Activated T-helper 2 cell treated with anti-CD3 and anti-CD28 coated beads, Interferon-gamma antibody, Interleukin-2, Interleukin-4, amounts not matched to agents 10 μg/mL and 5 μg/mL and 100 μg/mL, durations not matched to agents 14 hours and 24 hours and 36 hours (primary cell): ENCODE measurements at places on chromosomes 7 and 10. TPM values are rescaled to one million over a fixed set of nuclear protein-coding genes. Genes with fewer than 3 reads are reported as not detected.
A peak's percentile ranks its signal among the peaks of the same experiment; 100 is the strongest.

DNA sequence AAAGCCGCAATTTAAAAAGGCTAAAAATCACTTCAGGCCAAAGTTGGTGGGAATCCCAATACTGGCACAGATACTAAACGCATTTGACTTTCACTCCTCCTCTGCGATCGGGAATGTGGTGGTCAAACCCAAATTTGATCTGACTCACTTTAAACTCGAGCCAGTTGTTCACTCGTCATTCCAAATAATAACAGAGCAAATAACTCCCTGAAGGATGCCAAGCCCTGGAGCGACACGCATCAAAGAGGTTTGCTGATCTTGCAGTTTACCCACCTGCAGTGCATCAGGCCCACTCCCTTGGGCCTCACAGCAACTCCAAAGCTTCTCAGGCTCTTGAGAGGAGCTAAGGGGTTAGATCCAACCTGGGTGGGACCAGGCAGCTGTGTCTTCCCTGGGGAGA is 12.2 kb downstream of the PTN start:
- no peaks in the 10 kb centered on the region for H3K27me3 ChIP-seq
- DNase-seq = no peak
- no peak overlapping the region for H3K27ac ChIP-seq
- no peak overlapping the region for H3K4me3 ChIP-seq
- no peaks in the 10 kb centered on the region for H3K36me3 ChIP-seq

GRCh38 chr7:34298492-34299013 is 359.5 kb upstream of the NPSR1 start:
- H3K36me3 ChIP-seq = no peaks in the 10 kb centered on the region
- H3K27ac ChIP-seq = no peak overlapping the region
- H3K4me1 ChIP-seq = no peaks in the 10 kb centered on the region
- no peak for DNase-seq
- no peaks in the 10 kb centered on the region for H3K27me3 ChIP-seq

DNA sequence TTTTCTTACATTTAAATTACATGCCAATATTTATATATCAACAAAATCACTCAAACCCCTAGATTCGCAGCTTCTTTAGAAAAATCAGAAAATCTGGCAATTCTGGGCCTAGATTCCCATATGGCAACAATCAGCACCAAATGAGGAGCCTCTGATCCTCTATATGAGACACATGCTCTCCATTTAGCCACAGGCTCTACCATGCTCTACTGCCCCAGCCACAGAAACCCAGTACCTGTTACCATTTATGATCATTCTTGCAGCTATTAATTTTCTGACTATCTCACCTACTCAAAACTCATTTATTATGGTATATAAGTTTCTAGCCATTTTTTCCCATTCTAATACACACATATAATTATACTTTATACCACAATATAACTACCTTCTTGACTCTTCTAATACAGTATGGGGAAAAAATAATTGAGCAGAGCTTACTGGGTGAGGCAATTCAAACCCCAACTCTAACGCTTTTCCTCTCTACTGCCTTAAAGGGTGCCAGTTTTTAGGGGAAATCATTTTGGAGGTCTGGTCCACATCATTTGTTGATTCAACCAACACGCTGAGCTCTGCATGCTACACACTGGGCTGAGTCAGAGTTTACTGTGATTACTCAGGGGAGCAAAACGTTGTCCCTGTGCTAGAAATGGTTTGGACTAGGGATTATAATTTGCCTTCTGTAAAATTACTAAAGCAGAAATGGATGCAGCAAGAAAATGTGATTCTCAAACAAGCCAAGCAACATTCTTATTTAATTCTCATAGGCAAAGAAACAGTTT is 11.6 kb downstream of the PDLIM1 start:
- no peaks in the 10 kb centered on the region for H3K4me1 ChIP-seq
- no peaks in the 10 kb centered on the region for H3K36me3 ChIP-seq
- H3K27me3 ChIP-seq = peaks cover 10% of the 10 kb centered on the region
- H3K4me3 ChIP-seq = no peak overlapping the region
- no peak for DNase-seq

GRCh38 chr10:109790647-109791046 is 132.7 kb downstream of the XPNPEP1 start:
- H3K4me3 ChIP-seq = no peak overlapping the region
- DNase-seq = no peak
- no peaks in the 10 kb centered on the region for H3K4me1 ChIP-seq
- no peaks in the 10 kb centered on the region for H3K36me3 ChIP-seq
- no peaks in the 10 kb centered on the region for H3K27me3 ChIP-seq

DNA sequence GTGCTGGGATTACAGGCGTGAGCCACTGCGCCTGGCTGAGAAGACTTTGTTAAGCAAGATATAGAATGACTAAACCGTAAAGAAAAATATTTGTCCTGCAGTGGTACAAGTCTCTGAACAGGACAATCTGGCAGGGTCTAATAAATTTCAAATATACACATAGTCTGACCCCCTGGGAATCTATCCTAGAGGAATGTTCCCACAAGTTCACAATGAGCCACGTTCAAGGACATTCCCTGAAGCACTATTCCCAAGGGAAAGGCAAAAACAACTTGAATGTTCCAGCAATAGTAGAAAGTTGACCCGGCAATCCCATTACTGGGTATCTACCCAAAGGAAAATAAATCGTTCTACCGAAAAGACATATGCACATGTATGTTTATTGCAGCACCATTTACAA is 82.0 kb downstream of the HIP1 start:
- no peaks in the 10 kb centered on the region for H3K27me3 ChIP-seq
- no peak overlapping the region for H3K27ac ChIP-seq
- no peaks in the 10 kb centered on the region for H3K4me1 ChIP-seq
- H3K4me3 ChIP-seq = no peak overlapping the region
- no peaks in the 10 kb centered on the region for H3K36me3 ChIP-seq

Gene ATAD1
- 43.4 and 50.2 TPM in 2 replicates for total RNA-seq

Gene PSD
- total RNA-seq = 10.6 and 13.4 TPM in 2 replicates

GRCh38 chr7:130374507-130374906 is 5.8 kb upstream of the CPA1 start:
- no peaks in the 10 kb centered on the region for H3K36me3 ChIP-seq
- peaks cover 6% of the 10 kb centered on the region for H3K4me1 ChIP-seq
- H3K27me3 ChIP-seq = no peaks in the 10 kb centered on the region
- DNase-seq = no peak
- H3K27ac ChIP-seq = no peak overlapping the region

Gene ENO4
- total RNA-seq = not detected in 2 replicates

Gene CTBP2
- total RNA-seq = 0.41 and 0.48 TPM in 2 replicates

GRCh38 chr7:5646846-5647245 is 134.6 kb downstream of the RNF216 start:
- H3K27ac ChIP-seq = no peak overlapping the region
- no peaks in the 10 kb centered on the region for H3K27me3 ChIP-seq
- no peak overlapping the region for H3K4me3 ChIP-seq
- peaks cover 28% of the 10 kb centered on the region for H3K4me1 ChIP-seq
- peaks cover 67% of the 10 kb centered on the region for H3K36me3 ChIP-seq
- DNase-seq = no peak

Gene ETV1
- 0.05 and 0.53 TPM in 2 replicates for total RNA-seq

Gene ITGA8
- not detected in 2 replicates for total RNA-seq

Gene CTAGE8
- 1.2 and 2.1 TPM in 2 replicates for total RNA-seq

GRCh38 chr7:26284995-26285632 is 6.5 kb upstream of the SNX10 start:
- H3K36me3 ChIP-seq = no peaks in the 10 kb centered on the region
- no peak overlapping the region for H3K4me3 ChIP-seq
- peaks cover 7% of the 10 kb centered on the region for H3K4me1 ChIP-seq
- peaks cover 4% of the 10 kb centered on the region for H3K27me3 ChIP-seq
- no peak for DNase-seq
- no peak overlapping the region for H3K27ac ChIP-seq

GRCh38 chr10:62085404-62085803 is 183.2 kb downstream of the RTKN2 start:
- H3K27ac ChIP-seq = peak overlapping the region; percentile 78
- H3K27me3 ChIP-seq = no peaks in the 10 kb centered on the region
- DNase-seq = no peak

GRCh38 chr7:82312646-82313045 is 130.9 kb downstream of the CACNA2D1 start:
- no peaks in the 10 kb centered on the region for H3K27me3 ChIP-seq
- H3K4me3 ChIP-seq = no peak overlapping the region
- no peaks in the 10 kb centered on the region for H3K36me3 ChIP-seq

DNA sequence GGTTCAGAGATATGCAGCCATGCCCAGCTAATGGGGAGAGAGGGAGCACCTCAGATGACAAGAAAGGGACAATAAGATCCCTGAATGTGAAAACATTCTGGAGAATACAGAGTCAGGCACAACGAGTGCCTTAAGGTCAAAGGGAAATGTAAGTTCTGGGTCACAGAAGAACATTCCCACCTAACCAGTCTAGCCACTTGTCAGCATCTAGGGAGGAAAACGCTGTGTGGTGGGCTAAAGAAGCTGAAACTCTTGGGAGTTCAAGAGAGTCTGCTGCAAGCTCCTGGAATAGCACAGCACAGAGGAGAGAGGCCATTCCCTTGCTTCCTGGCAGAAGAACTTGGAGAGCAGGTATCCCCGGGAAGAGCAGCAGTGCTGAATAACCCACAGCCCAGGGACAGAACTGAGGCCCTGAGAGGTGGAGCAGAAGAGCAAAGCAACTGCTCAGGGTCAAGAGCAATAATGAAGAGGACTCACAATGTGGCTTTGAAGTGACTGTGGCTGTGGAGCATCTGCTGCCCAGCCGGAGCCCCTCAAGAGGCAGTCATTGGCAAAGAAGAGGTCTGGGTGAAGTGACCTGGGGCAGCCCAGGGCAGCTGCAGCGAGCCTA is 182.3 kb downstream of the NPSR1 start:
- no peak overlapping the region for H3K4me3 ChIP-seq
- H3K27ac ChIP-seq = no peak overlapping the region
- H3K4me1 ChIP-seq = peaks cover under 1% of the 10 kb centered on the region
- DNase-seq = no peak

Gene SLK
- 25.2 and 26.7 TPM in 2 replicates for total RNA-seq

DNA sequence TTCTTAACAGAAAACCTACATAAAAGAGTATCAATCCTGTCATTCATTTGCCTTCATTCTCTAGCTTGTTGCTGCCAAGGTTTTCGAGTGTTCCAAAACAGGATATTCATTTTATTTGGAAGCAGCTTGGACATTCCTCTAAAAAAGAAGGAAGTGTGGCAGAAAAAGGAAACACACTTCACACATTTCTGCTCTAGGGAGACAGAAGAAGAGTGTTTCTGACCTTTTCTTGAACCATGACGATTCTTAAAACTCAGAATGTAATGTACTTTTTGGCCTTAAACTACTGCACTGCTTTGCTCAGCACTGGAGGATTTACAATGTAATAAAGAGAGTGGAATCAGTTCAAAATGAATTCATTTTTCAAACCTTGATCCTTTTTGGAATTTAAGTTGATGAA is 81.3 kb downstream of the SEMA3A start:
- peaks cover 3% of the 10 kb centered on the region for H3K27me3 ChIP-seq
- no peaks in the 10 kb centered on the region for H3K36me3 ChIP-seq
- peaks cover 1% of the 10 kb centered on the region for H3K4me1 ChIP-seq
- no peak overlapping the region for H3K27ac ChIP-seq
- DNase-seq = no peak

Gene PGAM2
- total RNA-seq = 0.67 and 0.73 TPM in 2 replicates

Gene CRHR2
- not detected in 2 replicates for total RNA-seq

- H3K4me3 ChIP-seq = no peak overlapping the region
- H3K27me3 ChIP-seq = no peaks in the 10 kb centered on the region
- DNase-seq = no peak
- peaks cover 2% of the 10 kb centered on the region for H3K4me1 ChIP-seq
- H3K27ac ChIP-seq = no peak overlapping the region
Observed at GRCh38 chr10:119401671-119402395, 140.7 kb downstream of the RGS10 start.

Gene SPDYE5
- total RNA-seq = not detected in 2 replicates

- no peak overlapping the region for H3K4me3 ChIP-seq
- no peaks in the 10 kb centered on the region for H3K4me1 ChIP-seq
- no peak for DNase-seq
- H3K27ac ChIP-seq = no peak overlapping the region
- H3K36me3 ChIP-seq = no peaks in the 10 kb centered on the region
Observed at GRCh38 chr7:4260867-4261600, 421.1 kb upstream of the FOXK1 start.

Gene EXOC4
- total RNA-seq = 65.0 and 70.5 TPM in 2 replicates

DNA sequence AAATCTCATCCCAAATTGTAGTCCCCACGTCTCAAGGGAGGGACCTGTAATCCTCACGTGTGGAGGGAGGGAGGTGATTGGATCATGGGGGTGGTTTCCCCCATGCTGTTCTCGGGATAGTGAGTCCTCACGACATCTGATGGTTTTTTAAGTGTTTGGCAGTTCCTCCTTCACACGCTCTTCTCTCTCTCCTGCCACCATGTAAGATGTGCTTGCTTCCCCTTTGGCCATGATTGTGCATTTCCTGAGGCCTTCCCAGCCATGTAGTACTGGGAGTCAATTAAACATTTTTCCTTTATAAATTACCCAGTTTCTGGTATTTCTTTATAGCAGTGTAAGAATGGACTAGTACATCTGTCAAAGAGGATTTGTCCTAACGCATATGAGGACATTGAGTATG is 59.5 kb downstream of the RGS10 start:
- H3K36me3 ChIP-seq = no peaks in the 10 kb centered on the region
- H3K4me3 ChIP-seq = no peak overlapping the region
- H3K4me1 ChIP-seq = peaks cover 17% of the 10 kb centered on the region
- no peak for DNase-seq

- peaks cover 21% of the 10 kb centered on the region for H3K4me1 ChIP-seq
- no peak overlapping the region for H3K4me3 ChIP-seq
- no peaks in the 10 kb centered on the region for H3K36me3 ChIP-seq
Observed at GRCh38 chr10:70498970-70499835, 20.6 kb downstream of the PALD1 start.

DNA sequence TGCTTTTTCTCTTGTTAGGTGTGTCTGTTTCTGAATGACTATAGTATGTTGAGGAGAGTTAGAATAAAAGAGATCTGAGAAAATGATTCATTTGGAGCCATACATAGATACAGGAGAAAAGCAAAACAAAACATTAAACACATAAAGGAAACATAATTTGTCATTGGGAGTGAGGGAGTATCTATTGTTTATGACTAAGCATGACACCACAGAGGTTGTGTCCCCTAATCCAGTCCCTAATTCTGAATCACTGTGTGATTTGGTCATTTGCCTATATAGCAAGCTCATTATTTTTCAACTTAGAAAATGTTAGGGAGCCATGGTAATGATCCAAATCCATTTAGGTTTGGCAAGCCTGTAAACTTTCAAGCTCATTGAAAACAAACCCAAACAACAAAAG is 132.3 kb upstream of the BMPER start:
- DNase-seq = no peak
- no peak overlapping the region for H3K27ac ChIP-seq
- no peaks in the 10 kb centered on the region for H3K36me3 ChIP-seq
- H3K4me3 ChIP-seq = no peak overlapping the region
- no peaks in the 10 kb centered on the region for H3K4me1 ChIP-seq
- no peaks in the 10 kb centered on the region for H3K27me3 ChIP-seq
